Lung microvascular endothelial cell (primary cell): ENCODE measurements at places on chromosomes 2 and 18.

GRCh38 chr2:216107760-216108159, 1.4 kb upstream of the XRCC5 start:
- no peak for DNase-seq

DNA sequence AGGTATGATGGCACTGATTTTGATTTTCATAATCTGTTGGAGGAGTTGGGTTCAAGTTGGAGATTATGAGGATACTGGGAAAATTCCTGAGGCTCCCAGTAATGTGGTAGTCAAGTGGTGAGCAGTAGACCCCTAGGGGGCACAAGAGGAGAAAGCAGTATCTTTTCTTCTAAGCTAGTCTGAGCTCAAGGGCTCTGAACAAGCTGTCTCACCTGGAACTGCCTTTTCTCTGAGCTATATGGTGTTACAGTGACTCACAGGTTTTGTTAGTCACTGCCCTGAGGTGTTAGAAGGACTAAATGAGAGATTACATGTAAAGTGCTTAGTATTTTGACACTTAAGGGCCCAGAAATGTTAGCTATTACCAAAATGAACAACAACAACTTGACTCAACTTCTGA, 42.2 kb downstream of the CD302 start:
- peak; percentile 15 for DNase-seq

GRCh38 chr2:138601458-138602165, 100.0 kb downstream of the SPOPL start:
- no peak for DNase-seq

DNA sequence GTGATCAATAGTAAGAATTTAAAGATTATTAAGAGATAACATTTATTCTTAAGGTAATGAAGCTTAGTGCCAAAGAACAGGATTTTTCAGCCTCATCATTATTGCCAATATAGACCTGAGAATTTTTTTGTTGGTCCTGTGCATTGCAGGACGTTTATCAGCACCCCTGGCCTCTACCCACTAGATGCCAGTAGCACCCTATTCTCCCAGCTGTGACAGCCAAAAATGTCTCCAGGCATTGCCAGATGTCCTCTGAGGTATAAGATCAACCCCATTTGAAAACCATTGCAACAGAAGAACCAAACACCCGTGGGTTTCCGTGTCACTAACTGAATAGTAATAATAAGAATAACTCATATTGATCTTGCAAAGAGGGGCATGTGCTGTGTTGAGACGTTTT, 700.0 kb upstream of the SOX11 start:
- no peak for DNase-seq

GRCh38 chr2:170836027-170836426, 19.3 kb downstream of the GAD1 start:
- DNase-seq: peak; percentile 95

DNA sequence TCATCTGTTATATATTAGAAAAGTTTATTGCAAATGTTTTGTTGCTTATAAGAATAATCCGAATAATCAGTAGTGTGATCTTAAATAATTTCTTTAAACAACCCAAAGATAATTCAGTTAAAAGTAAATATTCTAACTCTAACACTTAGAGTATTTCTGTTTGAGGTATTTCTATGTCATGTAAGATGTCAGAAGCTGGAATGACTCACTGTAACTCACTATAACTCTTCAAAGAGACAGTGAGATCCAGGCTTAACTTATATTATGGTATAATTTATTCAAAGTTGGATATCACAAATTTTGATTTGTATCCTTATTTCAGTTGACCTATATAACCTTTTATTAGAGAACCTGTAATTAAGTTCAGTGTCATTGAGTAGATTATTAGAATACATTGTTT, 6.9 kb downstream of the MBD5 start:
- no peak for DNase-seq

- no peak for DNase-seq
These were observed 57.5 kb upstream of the TMEM178A start for GRCh38 chr2:39608263-39608575.

- DNase-seq: no peak
These were observed 207.4 kb downstream of the NCKAP5 start for GRCh38 chr2:133360882-133361281.

- DNase-seq: no peak
These were observed 582.4 kb upstream of the RAB6C start for GRCh38 chr2:129396980-129397599.

- no peak for DNase-seq
These were observed 327.0 kb downstream of the NR4A2 start for GRCh38 chr2:156005531-156005930.

DNA sequence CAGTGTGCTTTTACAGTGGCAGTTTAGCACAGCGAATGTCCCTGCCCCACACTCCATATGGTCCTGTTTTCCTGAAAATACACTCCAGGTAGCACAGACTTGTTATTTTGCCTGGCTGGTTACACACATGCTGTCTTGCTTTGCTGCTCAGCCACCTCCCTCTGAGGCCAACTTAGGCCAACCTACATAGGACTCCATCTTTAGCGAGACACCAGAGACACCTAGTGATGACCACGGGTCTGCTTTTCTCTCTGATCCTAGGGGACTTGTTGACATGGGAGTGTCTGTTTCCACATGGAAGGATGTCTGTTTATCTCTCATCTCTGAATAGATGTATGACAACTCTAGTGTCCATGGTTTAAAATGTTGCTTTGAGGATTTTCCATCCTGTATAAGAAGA, 43.3 kb downstream of the PLEKHB2 start:
- peak; percentile 42 for DNase-seq

GRCh38 chr18:10376731-10377130, 77.7 kb upstream of the APCDD1 start:
- no peak for DNase-seq

DNA sequence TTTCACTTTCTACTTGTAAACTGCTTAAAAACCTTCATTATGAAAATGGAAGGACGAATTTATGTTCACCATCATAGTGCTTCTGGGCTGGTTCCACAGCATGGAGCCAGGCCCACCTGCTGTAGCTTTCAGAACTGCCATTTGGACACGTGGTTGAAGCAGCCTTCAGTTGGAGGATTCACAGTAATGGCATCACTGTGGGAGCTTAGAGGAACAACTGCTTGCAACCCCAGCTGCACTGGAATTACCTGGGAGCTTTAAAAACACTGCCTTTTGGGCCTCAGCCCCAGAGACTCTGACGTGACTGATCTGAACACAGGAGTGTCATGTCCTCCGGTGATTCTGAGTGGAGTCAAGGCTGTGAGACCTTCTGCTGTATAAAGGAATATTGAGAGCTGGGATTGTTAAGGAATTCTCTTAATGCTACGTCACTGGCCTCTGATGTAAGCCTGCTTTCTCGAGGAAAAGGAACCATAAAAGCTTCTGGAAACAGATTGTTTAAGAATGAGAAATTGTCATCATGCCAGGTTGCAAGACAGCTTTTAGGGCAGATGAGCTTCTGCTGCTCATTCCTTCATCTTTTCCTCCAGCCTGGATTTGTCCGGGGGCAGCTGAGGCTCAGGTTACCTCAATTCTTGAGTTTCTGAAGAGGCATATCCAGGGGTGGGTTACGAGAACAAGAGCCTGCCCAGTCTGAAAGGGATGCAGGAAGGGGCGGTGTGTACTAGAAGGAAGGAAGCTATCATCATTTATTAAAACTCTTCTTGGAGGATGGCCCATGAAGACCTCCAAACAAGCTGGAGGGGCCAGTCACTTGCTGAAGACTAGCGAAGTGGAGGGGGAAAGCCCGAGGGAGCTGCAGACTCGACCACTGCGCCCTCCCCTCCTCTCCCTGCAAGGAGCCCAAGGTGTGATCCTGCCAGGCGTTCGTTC, 1.3 kb upstream of the IL1R1 start:
- peak; percentile 72 for DNase-seq

DNA sequence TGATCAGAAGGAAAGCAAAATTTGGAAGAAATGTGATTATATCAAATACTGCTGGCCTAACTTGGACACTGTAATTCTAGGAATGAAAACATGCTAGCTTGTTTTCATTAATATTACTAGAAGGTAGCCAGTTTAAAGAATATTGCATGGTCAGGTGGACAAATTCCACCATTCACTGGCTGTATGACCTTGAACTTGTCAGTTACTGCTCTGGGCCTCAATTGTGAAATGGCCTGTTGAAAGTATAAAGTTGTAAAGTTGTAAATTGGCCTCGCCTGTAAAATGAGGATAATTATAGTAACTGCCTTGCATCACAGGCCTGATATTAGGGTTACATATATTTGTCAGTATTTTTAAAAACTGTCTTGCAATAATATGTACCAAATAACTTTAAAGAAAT, 398.4 kb upstream of the CHST9 start:
- no peak for DNase-seq

- no peak for DNase-seq
These were observed 12.7 kb downstream of the NCK2 start for GRCh38 chr2:105757433-105757832.

GRCh38 chr2:96626553-96626942, 11.6 kb downstream of the KANSL3 start:
- no peak for DNase-seq

GRCh38 chr2:157292853-157293252, 32.8 kb downstream of the ERMN start:
- DNase-seq: no peak

- no peak for DNase-seq
These were observed 155.7 kb downstream of the ALK start for GRCh38 chr2:29765721-29766120.

- no peak for DNase-seq
These were observed 1392.4 kb upstream of the SLC39A10 start for GRCh38 chr2:194264586-194264985.

- DNase-seq: no peak
These were observed 301.8 kb downstream of the C1D start for GRCh38 chr2:67760995-67761394.

DNA sequence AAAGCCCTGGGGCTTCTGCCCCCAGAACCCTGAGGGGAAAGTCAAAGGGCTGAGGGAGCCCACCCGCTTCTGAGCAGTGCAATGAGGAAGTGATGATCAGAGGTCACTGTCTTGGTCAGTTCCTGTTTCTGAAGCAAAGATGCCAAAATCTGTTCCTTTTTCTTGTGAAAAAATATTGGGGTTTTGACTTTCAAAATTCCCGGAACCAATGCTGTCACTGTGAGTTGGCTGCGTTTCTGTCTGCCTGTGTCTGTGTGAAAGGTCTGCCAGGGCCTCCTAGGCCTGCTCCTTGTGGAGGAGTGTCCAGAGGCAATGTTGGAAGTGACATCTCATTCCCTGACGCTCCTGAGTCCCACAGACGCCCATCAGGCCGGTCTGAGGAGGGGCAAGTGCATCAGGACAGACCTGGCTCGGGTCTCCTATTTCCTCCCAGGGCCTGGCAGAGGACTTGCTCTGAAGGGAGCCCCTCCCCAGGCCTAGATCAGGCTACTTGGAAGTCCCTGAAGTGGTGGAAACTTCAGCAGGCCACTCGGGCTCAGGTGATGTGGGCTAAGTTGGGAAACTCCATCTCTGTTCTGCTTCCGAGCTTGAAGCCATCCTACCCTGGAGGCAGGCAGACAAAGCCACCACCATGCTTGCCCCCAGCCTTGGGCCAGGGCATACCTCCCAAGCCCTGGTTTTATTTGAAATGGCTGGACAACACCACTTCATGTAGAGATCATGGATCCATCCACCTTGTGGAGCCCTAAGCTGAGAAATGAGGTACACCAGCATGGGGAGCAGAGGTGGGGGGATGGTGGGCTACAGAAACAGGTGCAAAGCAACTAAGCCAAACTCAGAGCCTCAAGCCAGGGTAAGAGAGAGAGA, 51.0 kb downstream of the PKDCC start:
- DNase-seq: peak; percentile 26

GRCh38 chr2:15225131-15225530, 336.0 kb downstream of the NBAS start:
- no peak for DNase-seq

DNA sequence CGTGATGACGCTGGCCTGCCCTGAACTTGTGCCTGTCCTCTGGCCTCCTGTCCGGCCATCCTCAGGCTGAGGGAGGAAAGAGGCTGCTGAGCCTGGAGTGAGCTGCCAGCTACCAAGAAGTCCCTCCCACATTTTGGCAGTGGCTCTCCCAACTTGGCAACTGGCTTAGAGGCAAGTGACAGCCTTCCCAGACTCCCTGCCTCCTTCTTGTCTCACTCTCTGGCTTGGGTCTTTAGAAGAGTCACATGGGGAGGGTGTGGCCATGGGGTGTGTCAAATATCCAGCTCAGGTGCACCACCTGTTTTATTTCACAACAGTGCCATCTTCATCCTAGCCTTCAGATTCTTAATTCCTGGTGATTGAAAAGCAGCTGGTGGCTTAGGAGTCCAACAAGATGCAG, 222.9 kb downstream of the PRKCE start:
- DNase-seq: no peak

DNA sequence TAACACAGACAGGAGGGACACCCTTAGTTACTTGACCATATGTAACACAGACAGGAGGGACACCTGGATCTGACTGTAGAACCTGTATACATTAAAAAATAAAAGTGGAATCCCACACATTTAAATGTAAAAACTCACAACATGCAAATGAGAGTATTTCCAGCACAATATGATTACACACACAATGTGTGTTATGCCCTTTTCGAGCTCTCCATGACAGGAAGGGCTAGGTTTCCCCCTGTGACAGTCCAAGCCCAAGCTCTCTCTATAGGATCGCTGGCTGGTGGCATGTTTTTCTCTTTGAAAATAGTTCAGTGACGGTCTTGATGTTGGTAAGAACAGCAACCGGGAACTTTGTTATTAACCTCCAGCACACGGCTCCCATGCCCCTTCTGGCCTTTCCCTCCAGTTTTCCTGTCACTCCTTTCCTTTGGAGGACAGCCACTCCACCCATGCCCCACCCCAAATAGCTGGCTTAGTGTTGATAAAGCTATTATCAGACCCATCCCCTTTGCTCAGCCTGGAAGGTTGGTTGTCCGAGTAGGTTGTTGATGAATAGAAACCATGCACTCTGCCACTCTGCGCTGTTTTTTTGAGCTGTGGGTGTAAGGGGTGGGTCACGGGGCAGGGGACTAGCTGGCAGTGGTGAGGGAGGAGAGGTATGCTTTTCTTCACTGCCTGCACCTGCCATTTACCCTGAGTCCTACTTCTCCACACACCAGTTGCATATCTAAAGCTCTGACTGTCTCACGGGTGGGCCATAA, 2.7 kb downstream of the RASGRP3 start:
- DNase-seq: peak; percentile 96

- no peak for DNase-seq
These were observed 258.1 kb upstream of the RAB12 start for GRCh38 chr18:8351161-8351560.

DNA sequence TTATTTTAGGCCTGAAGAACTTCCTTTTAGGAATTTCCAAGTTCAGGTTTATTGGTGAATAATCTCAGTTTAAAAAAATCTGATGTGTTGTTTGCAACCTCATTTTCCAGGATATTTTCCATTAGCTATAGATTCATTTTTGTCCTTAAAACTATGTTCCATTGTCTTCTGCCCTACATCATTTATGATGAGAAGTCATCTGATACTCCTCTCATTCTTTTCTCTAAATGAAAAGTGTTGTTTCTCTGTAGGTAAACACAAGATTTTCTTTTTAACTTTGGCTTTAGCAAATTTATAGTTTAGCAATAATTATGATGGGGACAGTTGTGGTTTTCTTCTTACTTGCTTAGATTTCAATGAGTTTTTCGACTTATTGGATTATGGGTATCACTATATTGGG, 427.3 kb downstream of the DCDC2C start:
- no peak for DNase-seq

- DNase-seq: no peak
These were observed 47.0 kb downstream of the CAB39 start for GRCh38 chr2:230759481-230760167.
